CD4-positive, CD25-positive, alpha-beta regulatory T cell (primary cell): ENCODE measurements at places on chromosomes 11 and 22.

- DNase-seq = no peak
Observed at GRCh38 chr11:73185680-73186293, 32.3 kb upstream of the P2RY2 start.

DNA sequence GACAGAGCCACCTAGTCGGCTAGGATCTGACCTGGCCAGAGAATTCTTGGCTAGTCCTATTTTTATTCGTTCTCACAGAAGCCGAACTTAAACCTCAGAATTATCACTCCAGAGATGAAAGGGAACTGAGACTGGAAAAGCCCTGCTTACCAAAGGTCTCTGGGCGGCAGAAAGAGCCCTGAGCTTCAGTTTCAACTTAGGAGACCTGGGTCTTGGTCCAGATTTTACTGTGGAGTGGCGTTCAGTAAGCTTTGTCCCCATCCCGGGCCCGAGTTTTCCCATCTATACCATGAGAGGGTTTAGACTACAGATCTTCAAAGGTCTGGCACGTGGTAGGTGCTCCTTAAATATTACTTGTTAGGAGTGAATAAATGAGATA, 516 bp downstream of the NEU3 start:
- DNase-seq = no peak

DNA sequence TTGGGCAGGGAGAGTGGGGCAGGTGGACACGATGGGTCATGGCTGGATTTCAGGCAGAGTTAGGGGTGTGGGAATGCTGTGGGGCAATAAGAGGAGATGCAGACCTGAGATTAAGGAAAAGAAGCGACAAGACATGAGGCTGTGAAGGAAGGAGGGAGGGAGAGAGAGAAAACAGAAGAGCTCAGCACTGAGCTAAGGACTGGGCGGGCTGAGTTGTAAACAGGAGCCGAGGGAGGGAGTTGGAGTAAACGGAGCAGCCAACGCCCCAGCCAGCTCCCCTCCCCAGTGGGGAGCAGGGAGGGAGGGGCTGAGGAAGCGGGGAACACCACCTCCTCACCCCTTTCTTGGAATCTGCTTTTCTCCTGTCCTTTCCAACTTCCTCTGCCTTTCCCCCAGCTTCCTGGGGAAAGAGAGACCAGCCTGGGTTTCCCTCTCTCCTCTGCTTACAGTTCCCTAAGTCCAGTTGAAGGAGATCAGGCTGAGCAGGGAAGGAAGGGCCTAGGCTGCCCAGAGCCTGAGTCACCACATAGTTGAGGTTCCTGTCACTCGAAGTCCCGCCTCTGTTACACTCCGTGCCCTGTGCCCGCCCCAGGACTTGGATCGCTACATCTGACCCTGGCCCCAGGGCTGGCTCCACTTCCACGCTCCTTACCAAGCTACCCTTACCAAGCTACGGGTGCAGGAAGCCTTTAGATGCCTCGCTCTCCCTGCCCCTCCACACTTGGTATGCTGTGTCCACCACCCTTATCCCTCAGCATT, 6.7 kb upstream of the AHNAK start:
- peak; percentile 59 for DNase-seq

DNA sequence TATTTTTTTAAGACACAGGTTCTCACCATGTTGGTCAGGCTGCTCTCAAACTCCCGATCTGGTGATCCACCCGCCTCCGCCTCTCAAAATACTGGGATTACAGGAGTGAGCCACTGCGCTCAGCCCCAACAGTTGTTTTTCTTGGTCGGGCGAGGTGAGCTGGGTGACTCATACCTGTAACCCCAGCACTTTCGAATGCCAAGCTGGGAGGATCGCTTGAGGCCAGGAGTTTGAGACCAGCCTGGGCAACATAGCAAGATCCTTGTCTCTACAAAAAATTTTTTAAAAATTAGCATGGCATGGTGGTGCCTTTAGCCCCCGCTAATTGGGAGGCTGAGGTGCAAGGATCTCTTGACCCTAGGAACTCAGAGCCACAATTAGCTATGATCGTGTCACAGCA, 7.0 kb upstream of the NF2 start:
- DNase-seq = no peak

- no peak for DNase-seq
Observed at GRCh38 chr11:93974759-93975158, 46.4 kb upstream of the HEPHL1 start.

GRCh38 chr11:8218840-8219239, 44.8 kb downstream of the LMO1 start:
- no peak for DNase-seq

GRCh38 chr11:80733790-80734189, 1293.0 kb upstream of the TENM4 start:
- DNase-seq = no peak

GRCh38 chr11:75598264-75598663, 36.2 kb downstream of the SERPINH1 start:
- DNase-seq = no peak

DNA sequence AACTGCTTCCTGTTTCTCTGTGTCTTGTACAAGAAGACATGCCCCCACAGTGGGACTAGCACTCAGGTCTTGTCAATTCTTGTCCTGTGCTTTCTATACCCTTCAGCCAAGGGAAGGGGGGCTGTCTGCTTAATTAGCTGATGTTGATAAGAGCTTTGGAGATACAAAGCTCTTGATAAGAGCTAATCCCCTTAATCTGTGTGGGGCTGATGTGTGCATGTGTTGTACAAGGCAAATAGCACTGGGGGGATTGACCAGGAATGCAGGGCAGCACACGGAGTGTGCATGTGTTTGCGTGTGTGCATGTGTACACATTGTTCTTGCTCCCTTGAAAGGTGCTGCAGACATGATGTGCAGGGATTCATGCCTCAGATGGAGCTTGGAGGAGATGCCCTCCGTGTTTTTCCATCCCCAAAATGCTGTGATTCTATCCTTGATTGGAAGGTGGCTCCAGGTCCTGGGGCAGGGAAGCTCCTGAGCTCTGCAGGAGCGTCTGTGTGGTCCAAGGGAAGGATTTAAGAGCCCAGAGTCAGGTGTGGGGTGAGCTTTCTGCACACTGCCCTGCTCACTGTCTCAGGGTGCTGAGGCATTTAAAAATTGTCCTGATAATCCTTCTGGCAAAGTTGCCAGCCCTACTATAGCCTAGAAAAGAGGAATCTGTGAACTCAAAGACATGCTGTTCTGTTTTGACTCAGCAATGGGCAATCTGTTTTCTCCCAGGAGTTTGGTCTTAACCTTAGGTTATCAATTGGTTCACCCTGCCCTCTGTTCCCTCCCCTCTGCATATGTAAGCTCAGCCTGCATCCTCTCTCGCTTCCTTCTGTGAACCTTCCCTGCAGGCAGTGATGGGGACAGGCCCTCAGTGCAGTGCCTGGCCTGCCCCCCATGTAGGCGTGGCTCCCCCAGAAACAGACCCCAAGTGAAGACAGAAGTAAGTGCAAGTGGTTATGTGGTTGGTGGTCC, 102.0 kb downstream of the GRIK4 start:
- DNase-seq = no peak

- no peak for DNase-seq
Observed at GRCh38 chr22:48700566-48701295, 1126.9 kb downstream of the BRD1 start.

DNA sequence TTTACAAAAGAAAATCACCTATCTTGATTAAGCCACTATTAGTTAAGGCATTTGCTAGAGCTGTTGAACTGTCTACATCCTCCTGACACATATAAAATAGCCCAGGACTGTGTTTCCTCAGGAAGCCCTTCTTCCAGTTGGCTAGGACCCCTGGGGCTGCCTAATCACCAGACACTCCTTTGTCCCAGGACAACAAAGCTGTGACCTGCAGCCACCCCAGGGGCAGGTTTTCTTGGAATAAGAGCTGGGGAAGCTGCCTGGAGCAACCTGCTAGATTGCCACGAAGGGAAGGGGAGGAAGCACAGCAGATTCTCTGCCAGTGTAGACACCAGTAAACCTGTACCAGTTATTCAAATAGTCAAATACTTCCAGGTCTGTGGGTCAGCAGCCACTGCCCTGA, 17.6 kb downstream of the CHST1 start:
- no peak for DNase-seq

DNA sequence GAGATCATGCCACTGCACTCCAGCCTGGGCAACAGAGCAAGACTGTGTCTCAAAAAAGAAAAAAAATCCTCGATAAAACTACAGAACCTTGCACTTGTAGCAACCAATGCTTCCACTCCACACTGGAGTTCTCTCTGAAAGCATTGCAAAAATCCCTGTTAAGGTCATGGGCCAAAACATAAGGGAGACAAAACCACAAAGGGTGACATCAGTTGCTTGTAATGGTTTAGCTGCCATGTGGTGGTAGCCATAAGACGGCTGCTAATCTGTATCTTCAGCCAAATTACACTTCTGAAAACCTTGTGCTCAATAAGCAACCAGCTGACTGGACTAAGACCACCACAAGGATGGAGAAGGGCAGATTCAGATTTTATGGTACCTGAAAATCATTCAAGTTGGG, 20.6 kb upstream of the TPH1 start:
- DNase-seq = no peak

DNA sequence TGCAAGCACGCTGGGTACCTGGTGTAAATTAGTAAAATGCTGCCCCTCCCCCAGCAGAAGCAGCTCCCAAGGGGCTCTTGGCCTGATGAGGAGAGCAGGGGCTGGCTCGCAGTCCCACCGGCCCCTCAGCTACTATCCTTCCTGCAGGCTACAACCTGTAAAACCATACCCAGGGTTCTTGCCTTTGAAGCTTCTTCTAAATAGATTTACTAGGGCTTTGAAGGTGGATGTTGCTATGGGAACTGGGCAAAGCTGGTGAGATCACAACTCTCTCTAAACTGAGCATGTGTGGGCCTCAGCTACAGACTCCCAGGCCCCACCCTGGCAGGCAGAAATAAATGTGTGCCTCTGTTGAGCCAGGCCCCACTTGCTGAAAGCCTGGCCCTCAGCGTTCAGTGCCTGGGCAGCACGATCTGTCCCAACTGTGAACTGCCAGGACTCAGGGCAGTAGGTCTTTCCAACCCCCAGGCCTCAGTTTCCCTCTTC, 18.5 kb downstream of the CD5 start:
- peak; percentile 79 for DNase-seq

GRCh38 chr11:101476191-101476590, 107.6 kb downstream of the TRPC6 start:
- no peak for DNase-seq

- no peak for DNase-seq
Observed at GRCh38 chr22:24183321-24184031, 2.2 kb downstream of the SUSD2 start.

DNA sequence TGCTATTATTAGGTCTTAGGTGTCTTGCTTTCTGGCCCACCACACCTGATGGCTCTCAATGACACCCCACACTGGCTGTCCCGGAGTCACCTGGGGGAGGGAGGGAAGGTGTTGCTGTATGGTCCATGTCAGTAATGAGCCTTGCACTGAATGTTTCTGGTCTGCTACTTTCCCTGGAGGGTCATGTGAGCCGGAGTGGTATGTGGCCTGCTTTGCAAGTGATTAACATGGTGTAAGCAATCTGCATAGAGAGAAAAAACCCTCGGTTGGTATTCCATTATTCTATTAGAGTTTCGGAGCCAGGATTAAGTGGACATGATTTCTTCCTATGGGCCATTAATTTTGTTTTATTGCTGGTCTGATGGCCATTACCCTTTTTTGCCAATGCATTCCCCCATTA, 63.9 kb downstream of the PKNOX2 start:
- no peak for DNase-seq

DNA sequence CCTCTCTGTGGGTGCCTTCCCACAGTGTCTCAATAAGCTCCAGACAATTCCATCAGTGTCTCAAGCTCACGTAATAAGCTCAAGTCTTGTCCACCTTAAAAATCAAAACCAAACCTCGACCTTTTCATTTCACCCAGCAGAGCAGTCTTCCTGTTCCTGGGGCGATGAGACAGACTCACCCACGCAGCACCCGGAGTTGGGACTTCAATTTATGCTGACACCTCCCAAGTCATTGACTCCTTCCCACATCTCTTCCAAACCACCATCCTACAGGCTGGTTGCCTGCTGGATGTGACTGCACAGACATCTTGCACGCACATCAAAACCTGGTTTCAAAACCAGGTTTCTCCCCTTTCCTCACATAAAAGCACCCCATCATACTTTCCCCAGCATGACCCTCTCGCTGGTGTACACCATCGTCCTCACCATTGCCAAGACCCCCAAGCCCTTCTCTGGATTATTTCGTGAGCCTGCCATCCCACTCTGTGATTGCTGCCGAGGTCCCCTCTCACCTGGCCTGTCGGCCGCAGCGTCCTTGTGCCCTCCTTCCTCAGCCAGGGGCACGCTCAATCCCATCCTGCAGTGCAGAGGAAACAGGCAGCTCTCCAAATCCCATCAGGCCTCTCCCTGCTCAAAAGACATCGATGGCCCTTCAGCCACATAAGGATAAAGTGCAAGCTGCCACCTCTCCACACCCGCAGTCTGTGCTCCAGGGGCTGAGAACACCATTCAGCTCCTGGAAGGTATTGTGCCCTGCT, 45.1 kb upstream of the FBXO3 start:
- DNase-seq = no peak

- no peak for DNase-seq
Observed at GRCh38 chr22:19522190-19522880, 1.9 kb downstream of the CLDN5 start.

- no peak for DNase-seq
Observed at GRCh38 chr11:3983101-3983500, 111.5 kb upstream of the RRM1 start.

GRCh38 chr11:132685174-132685611, 847.1 kb downstream of the OPCML start:
- DNase-seq = no peak

GRCh38 chr11:101003468-101003867, 126.1 kb downstream of the PGR start:
- DNase-seq = no peak

- DNase-seq = no peak
Observed at GRCh38 chr11:86747801-86748200, 52.5 kb upstream of the PRSS23 start.

DNA sequence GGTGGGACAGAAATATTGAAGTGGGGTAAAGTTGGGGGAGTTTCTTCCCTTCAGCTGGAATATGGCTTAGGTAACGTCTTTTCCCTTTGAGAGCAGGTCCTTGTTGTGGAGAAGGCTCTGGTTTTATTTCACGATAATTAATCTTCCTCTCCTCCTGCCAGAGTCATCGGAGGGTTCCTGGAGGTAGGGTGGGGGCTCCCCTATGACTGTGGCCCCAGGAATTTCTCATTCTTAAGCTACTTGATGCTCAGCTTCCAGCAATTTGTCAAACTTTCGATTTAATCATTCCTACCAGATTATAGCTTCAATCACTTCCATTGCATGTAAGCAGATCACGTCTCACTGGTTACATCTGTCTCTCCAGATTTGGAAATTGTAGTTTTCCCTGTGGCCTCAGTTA, 242.8 kb upstream of the PLET1 start:
- DNase-seq = no peak
